ENCODE measurements at places on chromosomes 6 and 20.

GRCh38 chr6:132418235-132418965 is 17.1 kb upstream of the MOXD1 start:
- no peak for DNase-seq

GRCh38 chr6:48378884-48379407 is 267.9 kb upstream of the PTCHD4 start:
- DNase-seq = no peak

GRCh38 chr20:37727957-37728634 is 34.3 kb downstream of the CTNNBL1 start:
- DNase-seq = no peak

- no peak for DNase-seq
Observed at GRCh38 chr6:149493761-149494320, 9.0 kb upstream of the ZC3H12D start.

DNA sequence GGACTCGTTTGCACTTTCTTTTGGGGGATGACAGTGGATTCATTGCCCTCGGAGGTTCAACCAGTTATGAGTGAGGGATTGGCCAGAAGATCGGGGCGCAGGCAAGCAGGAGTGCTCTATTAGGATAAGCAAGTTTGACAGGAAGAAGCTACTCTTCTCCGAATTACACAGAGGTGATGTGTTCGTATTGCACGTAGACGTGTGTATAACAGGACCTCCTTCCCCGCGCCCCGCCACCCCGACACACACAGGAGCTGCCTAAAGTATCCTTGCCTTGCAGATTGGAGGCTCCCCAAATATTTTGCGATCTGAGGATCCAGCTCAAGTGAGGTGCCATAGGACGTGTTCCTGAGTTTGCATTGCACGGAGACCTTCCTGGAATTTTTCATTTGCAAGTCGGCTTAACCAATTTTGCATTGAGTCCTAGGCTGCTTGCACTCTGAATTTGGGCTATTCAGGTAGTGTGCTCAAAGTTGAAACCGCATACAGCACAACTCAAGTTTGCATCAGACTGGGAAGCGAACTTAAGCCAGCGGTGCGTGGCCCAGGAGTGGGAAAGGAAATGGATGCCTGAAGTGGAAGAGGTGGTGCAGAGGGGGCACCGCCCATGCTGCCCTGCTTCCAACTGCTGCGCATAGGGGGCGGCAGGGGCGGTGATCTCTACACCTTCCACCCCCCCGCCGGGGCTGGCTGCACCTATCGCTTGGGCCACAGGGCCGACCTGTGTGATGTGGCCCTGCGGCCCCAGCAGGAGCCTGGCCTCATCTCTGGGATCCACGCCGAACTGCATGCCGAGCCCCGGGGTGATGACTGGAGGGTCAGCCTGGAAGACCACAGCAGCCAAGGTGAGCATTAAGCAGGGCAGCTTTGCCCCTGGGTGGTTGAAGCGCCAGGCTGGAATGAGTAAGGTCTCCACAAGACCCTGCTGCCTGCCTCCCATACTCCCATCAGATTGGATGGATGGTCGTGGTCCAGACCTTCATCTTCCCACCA is 770 bp downstream of the TCF19 start:
- no peak for DNase-seq

- DNase-seq = no peak
Observed at GRCh38 chr6:19812512-19813119, 24.6 kb upstream of the ID4 start.

DNA sequence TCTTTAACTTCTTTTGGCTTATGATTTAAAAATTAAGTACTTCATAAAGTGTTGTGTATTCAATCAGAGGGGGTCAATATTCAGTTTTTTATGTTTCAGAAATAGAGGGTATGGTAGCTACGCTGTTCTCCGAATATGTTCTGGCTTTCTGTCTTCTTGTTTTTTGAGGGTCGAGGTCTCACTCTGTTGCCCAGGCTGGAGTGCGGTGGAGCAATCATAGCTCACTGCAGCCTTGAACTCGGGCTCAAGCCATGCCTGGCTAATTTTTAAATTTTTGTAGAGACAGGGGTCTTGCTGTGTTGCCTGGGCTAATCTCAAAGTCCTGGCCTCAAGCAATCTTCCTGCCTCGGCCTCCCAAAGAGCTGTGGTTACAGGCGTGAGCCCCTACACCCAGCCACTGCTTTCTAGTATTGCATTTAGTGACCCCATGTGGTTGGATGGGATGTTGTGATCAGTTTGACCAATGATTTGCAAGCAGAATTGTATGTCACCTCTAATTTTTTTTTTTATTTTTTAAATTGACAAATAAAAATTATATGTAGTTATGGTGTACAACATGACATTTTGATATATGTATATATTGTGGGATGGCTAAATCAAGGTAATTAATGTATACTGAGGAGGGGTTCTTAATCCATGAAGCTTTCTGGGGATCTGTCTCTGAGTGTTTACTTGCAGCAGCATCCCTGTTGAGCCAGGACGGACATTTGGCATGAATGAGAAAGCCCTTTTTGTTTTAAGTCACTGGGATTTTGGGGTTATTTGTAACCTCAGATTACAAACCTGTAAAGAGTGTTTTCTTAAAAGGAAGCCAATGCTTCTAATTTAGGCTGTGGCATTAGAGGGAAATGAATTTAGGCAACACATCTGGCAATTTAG is 38.5 kb upstream of the DEK start:
- no peak for DNase-seq

- DNase-seq = no peak
Observed at GRCh38 chr6:33143113-33143770, 49.0 kb downstream of the COL11A2 start.

DNA sequence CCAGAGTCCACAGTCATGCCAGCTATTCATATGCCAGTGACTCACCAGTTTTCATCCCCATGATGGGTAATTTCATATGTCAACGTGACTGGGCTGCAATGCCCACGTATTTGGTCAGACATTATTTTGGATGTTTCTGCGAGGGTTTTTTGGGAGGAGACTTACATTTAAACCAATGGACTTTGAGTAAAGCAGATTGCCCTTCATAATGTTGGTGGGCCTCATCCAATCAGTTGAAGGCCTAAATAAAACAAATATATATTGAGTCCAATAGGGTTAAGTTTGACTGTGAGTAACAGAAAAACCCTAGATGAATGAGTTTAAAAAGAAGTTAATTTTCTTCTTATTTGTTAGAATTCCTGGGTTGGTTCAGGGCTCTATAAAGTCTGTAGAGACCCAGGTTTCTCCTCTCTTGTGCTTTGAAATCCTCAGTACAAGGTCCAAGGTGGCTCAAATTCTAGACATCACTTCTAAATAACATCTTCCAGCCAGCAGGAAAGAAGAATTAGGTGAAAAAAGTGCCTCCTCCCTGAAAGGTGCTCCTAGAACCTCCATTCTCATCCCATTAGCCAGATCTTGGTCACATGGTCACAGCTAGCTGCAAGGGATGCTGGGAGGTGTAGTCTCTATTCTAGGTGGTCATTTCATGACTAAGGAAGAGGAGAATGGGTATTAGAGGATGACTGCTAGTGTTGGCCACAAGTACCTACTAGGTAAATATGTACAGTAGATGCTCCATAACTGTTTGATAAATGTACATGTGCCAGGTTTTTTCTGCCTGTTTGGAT is 16.7 kb upstream of the NEDD9 start:
- no peak for DNase-seq

GRCh38 chr6:2959909-2960719 is 11.3 kb downstream of the SERPINB6 start:
- no peak for DNase-seq

DNA sequence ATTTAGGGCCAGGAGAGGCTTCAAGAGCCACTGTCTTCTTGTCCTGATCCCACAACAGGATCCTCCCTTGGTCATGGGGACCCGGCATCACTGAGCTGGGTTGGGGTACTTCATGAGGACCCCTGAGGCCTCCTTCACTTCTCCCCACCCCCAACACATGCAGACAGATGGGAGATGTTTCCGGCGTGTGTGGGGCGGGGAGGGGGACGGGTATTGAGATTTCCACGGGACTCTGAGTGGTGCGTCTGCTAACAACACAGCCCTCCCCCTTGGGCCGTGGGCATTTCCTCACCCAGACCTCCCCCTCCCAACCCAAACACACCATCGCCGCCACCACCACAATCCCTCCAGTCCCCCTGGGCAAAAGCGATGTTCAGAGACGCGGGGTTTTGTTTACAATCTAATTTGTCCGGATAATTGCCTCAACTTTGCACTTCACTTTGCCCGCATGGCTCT is 906 bp upstream of the FOXP4 start:
- DNase-seq = no peak

DNA sequence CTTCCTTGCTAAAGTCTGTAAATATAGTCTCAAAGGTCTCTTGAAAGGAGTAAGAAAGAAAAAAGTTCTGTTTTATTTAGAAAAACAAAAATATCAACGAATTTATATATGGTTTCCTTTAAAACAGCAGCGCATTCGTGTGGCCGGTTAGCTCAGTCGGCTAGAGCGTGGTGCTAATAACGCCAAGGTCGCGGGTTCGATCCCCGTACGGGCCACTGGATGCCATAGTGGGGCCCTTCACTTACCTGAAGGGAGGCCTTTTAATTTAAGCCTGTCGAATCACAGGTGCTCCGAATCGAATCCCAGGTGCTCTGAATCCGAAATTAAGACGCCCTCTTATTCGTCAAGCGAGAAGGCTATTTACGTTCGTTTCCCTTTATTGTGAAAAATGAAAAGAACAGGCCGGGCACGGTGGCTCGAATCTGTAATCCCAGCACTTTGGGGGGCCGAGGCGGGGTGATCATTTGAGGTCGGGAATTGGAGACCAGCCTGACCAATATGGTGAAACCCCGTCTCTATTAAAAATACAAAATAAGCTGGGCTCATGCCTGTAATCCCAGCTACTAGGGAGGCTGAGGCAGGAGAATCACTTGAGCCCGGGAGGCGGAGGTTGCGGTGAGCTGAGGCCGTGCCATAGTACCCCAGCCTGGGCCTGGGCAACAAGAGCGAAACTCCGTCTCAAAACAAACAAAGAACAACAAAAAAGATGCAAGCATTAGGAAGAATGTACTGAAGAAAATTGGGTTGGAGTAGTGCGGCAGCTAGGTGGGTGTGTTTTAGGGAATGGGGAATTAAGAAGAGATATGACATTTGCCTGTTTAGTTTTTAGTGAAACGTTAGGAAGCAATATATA is 195.8 kb upstream of the ZNF184 start:
- no peak for DNase-seq

GRCh38 chr6:131685266-131685780 is 15.9 kb downstream of the OR2A4 start:
- DNase-seq = no peak

GRCh38 chr6:42769836-42770235 is 12.0 kb upstream of the BICRAL start:
- no peak for DNase-seq

GRCh38 chr20:33062105-33062824 is 8.6 kb downstream of the BPIFB3 start:
- no peak for DNase-seq

GRCh38 chr6:155628306-155628705 is 172.7 kb upstream of the NOX3 start:
- no peak for DNase-seq

DNA sequence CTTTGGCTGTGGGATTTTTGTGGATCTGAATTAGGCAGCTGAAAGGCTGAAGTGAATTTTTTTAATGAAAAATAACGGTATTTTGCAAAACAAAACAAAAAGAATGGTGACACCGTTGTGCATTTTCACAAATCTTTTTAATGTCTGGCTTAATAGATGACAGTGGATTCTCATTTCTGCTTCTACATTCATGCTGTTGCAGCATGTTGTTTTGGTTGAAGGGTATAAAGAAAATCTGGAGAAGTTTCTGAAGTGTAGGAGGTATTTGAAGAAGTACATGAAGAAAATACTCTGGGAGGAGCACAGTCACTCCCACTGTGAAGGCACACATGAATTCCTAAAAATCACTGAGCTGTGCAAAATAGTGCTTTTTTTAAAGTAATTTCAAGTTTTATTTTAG is 3.1 kb upstream of the MAP3K5 start:
- DNase-seq = no peak

DNA sequence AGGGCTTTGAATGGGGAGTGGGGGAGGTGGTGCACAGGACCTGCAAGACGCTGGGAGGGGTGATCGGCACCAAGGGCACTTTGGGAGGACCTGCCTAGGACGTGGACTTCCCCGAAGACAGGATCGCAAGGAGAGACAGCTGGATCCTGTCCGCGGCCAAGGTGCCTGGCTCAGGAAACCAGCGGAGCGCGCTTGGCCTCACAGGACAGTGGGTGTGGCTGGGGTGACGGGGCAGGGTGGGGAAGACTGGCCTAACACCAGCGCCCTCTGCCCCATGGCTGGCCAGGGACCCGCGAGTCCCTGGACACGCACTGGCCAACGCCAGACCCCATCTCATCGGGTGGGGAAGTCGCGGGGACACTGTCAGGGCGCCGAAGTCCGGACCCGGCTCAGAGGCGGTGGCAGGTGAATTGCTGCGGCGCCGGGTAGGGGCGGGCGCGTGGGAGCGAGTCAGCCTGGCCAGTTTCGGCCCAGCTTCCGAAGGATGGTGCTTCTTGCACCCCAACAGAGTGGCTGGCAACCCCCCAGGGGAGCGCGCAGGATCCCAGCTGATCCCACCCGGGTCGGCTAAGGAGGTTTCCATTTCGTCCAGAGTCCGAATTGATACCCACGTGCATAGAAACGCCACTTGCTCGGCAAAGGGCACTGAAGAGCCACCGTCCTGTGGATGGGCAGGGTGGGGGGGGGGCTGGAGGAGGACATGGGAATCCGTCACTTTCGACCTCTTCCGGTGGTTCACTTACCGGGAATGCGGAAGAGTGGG is 785 bp upstream of the THBD start:
- DNase-seq = no peak

DNA sequence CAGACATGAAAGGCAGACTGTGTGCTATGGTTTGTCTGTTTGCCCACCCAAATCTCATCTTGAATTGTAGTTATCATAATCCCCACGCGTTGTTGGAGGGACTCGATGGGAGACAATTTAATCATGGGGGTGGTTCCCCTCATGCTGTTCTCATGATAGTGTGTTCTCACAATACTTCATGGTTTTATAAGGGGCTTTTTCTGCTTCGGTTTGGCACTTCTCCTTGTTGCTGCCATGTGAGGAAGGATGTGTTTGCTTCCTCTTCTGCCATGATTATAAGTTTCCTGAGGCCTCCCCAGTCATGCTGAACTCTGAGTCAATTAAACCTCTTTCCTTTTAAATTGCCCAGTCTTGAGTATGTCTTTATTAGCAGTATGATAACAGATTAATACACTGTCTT is 47.2 kb upstream of the MICB start:
- DNase-seq = no peak

DNA sequence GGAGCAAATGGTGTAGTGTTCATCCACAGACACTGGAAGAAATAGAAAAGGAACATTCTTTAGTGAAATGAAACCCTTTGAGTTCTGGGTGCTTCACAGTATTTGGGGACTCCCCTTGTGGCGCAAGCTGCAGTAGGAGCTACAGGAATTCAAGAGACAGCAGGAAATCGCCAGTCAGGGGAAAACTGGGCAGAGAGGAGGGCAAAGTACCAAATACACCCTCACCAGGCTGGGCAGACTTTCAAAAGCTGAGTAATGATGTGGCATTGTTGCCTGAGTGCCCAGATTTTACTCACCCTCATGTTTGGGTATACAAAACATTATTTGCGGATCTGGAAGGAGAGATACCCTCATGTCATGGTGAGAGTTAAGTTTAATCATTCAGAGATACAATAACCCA is 97.9 kb downstream of the SOD2 start:
- DNase-seq = no peak

- DNase-seq = no peak
Observed at GRCh38 chr6:170124836-170125235, 166.0 kb downstream of the DLL1 start.

- DNase-seq = no peak
Observed at GRCh38 chr6:46918806-46919205, 2.9 kb downstream of the ADGRF5 start.

- DNase-seq = no peak
Observed at GRCh38 chr20:14865169-14865568, 527.8 kb upstream of the FLRT3 start.

GRCh38 chr6:29502597-29502996 is 14.8 kb upstream of the MAS1L start:
- DNase-seq = no peak
